ENCODE measurements at places on chromosomes 12 and 14.

DNA sequence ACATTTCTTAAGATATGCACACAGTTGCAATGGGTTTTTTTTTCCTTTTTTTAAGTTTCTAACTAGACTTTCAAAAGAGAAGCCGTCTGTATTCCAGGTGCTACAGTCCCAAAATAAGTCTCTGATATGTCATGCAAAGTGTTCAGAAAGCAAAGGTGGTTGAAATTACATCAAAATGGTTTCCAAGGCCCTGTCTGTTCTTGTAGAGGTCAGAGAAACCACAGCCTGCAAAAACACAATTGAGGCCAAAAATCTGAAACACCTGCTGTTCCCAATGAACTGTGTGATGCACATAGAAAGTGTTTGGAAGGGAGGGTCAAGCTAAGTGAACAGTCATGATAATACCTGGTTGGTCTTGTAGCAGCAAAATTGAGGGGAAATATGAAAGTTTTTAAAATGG lies 91.0 kb downstream of the VRK1 start:
- H3K36me3 ChIP-seq = peaks cover 5% of the 10 kb centered on the region
- no peak for DNase-seq
- H3K4me1 ChIP-seq = no peaks in the 10 kb centered on the region
- no peak overlapping the region for H3K4me3 ChIP-seq

DNA sequence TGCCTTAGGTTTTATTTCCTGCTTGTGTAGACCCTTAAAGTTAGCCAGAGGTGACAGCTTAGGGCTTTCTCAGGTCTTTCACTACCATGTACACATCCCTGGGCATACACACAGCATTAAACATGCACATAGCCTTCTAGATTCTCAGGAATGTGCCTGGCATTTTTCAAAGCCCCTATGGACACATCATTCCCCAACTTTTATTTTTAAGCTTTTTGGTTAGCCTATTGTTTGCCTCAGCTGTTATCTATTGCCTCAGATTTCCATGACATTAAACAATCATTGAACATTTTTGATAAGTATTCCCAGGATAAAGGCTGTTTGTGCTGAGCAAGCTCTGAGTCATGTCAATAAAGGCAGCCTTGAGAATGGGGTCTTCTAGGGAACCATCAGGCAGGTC lies 15.1 kb upstream of the PPM1A start:
- no peaks in the 10 kb centered on the region for H3K36me3 ChIP-seq
- H3K27me3 ChIP-seq = no peaks in the 10 kb centered on the region
- DNase-seq = no peak
- no peak overlapping the region for H3K27ac ChIP-seq
- no peaks in the 10 kb centered on the region for H3K4me1 ChIP-seq

- H3K4me3 ChIP-seq = no peak overlapping the region
- H3K36me3 ChIP-seq = peaks cover 6% of the 10 kb centered on the region
- H3K27me3 ChIP-seq = no peaks in the 10 kb centered on the region
- no peak for DNase-seq
Measured at GRCh38 chr12:92978607-92979006, 49.5 kb upstream of the EEA1 start.

GRCh38 chr12:110669193-110669502 lies 19.8 kb downstream of the HVCN1 start:
- peaks cover 14% of the 10 kb centered on the region for H3K36me3 ChIP-seq
- no peaks in the 10 kb centered on the region for H3K27me3 ChIP-seq
- H3K27ac ChIP-seq = no peak overlapping the region
- H3K4me3 ChIP-seq = no peak overlapping the region

DNA sequence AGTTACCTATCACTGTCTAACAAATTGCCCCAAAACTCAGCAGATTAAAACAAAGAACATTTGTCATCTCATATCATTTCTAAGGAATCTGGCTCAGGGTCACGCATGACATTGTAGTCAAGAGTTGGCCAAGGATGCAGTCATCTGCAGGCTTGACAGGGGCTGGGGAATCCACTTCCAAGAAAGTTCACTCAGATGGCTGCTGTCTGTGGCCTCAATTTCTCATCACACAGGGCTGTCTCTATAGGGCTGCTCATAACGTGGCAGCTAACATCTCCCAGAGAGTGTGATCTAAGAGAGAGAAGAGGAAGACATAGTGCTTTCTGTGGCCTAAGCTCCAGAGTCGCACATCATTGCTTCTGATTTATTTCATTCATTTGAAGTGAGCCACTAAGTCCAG lies 17.0 kb upstream of the IL22 start:
- peaks cover 2% of the 10 kb centered on the region for H3K27me3 ChIP-seq
- H3K4me3 ChIP-seq = no peak overlapping the region
- H3K36me3 ChIP-seq = no peaks in the 10 kb centered on the region
- no peak for DNase-seq
- H3K4me1 ChIP-seq = peaks cover 10% of the 10 kb centered on the region
- no peak overlapping the region for H3K27ac ChIP-seq

GRCh38 chr14:66596241-66596985 lies 88.5 kb downstream of the GPHN start:
- H3K36me3 ChIP-seq = peaks cover 8% of the 10 kb centered on the region
- H3K27me3 ChIP-seq = no peaks in the 10 kb centered on the region
- H3K4me1 ChIP-seq = no peaks in the 10 kb centered on the region
- no peak overlapping the region for H3K4me3 ChIP-seq
- DNase-seq = no peak

DNA sequence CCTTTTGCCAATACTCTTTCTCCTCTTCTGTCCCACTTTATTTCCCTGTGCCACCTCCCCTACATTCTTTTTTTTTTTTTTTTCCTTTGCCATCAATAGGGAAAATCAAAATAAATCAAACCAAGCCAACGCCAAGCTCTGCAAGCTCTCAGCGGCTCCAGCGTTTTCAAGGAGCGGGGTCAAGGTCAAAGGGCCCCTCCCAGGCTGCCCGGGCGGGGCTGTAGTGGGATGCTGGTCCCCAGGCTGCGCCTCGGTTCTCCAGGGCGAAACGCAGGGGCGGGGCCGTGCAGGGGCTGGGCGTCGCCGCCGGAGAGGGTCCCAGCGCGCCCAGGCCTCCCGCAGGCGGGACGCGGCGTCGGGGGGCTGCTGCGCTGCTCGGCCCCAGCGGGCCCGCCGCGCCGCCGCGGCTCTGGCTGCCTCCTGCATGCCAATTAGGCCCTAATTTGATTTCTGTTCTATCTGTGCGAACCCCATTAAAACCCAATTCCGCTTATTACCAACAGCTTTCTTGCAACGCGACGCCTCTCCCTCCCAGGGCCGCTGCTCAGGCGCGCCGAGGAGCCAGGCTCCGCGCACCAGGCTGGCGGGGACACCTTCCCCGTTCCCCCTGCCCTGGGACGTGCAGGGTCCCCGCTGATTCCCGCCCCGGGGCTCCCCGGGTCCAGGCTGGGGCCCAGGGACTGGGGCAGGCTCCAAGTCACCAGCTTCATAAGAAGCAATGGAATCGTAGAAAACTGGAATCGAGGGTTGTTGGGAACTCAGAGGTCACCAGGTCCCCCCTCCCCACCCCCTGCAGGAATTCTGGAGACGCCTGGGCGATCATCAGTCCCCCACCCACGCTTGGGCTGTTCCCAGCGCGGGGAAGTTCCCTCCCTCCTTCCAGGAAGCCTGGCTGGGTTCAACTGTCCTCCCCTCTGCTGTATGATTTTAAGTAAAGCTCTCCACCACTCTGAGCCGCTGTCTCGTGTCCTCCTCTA lies 50.7 kb upstream of the MAP1LC3B2 start:
- H3K27me3 ChIP-seq = peaks cover 7% of the 10 kb centered on the region
- H3K4me3 ChIP-seq = peak overlapping the region; percentile 61
- H3K36me3 ChIP-seq = no peaks in the 10 kb centered on the region
- H3K27ac ChIP-seq = no peak overlapping the region

- H3K4me3 ChIP-seq = no peak overlapping the region
- no peak for DNase-seq
- no peaks in the 10 kb centered on the region for H3K36me3 ChIP-seq
- peak overlapping the region; percentile 53 for H3K27ac ChIP-seq
Measured at GRCh38 chr12:52284562-52285171, 6.7 kb downstream of the KRT81 start.

DNA sequence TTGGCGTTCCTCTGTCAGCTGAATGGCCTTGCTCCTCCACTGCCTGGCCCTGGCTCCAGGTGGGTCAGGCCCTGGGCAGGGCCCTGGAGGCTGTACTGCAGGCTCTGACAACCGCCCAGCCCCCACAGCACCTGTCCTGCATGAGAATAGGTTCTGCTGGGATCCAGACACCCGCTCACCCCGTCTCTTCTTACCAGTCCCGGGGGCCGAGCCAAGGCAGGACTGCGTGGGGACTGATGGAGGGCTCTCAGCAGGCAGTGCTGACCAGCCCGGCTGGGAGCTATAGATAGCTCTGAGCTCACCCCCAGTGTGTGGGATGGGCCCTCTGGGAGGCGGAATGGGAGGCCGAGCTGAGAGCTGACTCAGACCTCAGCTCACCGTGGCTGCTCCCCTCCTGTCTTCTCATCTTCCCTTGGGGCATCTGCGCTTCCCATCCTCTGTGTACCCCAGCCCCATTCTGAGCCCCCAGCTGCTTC lies 39.6 kb downstream of the TEAD4 start:
- H3K27ac ChIP-seq = no peak overlapping the region
- peaks cover 15% of the 10 kb centered on the region for H3K36me3 ChIP-seq
- no peaks in the 10 kb centered on the region for H3K4me1 ChIP-seq
- no peak for DNase-seq
- H3K27me3 ChIP-seq = no peaks in the 10 kb centered on the region
- H3K4me3 ChIP-seq = no peak overlapping the region

- no peak overlapping the region for H3K4me3 ChIP-seq
- H3K4me1 ChIP-seq = no peaks in the 10 kb centered on the region
- H3K36me3 ChIP-seq = no peaks in the 10 kb centered on the region
- H3K27me3 ChIP-seq = no peaks in the 10 kb centered on the region
- no peak for DNase-seq
Measured at GRCh38 chr12:34342048-34342447, 319.8 kb downstream of the ALG10 start.

GRCh38 chr12:98684199-98684598 lies 39.1 kb downstream of the APAF1 start:
- H3K4me1 ChIP-seq = no peaks in the 10 kb centered on the region
- no peak overlapping the region for H3K27ac ChIP-seq
- DNase-seq = no peak
- H3K4me3 ChIP-seq = no peak overlapping the region

DNA sequence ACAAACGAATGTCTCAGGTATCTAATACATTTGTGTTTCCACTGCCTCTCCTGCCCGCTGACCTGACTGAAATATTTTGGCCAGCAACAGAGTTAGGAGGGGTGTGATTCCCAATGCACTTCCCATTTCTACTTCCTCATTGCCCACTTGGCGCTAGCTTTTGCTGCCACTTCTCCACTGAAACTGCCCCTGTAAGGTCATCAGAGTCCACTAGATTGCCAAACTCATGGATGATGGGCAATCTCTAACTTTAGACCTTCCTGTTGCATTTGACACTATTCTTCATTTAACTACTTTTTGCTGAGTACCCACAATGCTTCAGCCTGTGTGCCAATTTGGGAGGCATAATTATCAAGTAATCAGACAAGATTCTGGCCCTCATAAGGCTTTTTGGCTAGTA lies 40.8 kb downstream of the GPR65 start:
- H3K4me1 ChIP-seq = no peaks in the 10 kb centered on the region
- no peak overlapping the region for H3K4me3 ChIP-seq
- H3K27me3 ChIP-seq = peaks cover 16% of the 10 kb centered on the region
- no peaks in the 10 kb centered on the region for H3K36me3 ChIP-seq
- DNase-seq = no peak

GRCh38 chr14:79712302-79712950 lies 498.9 kb downstream of the DIO2 start:
- no peaks in the 10 kb centered on the region for H3K36me3 ChIP-seq
- no peaks in the 10 kb centered on the region for H3K27me3 ChIP-seq

GRCh38 chr12:3127832-3128231 lies 50.7 kb downstream of the TSPAN9 start:
- H3K4me1 ChIP-seq = peaks cover 11% of the 10 kb centered on the region
- no peak overlapping the region for H3K4me3 ChIP-seq
- H3K27me3 ChIP-seq = no peaks in the 10 kb centered on the region
- peaks cover 36% of the 10 kb centered on the region for H3K36me3 ChIP-seq
- no peak overlapping the region for H3K27ac ChIP-seq

DNA sequence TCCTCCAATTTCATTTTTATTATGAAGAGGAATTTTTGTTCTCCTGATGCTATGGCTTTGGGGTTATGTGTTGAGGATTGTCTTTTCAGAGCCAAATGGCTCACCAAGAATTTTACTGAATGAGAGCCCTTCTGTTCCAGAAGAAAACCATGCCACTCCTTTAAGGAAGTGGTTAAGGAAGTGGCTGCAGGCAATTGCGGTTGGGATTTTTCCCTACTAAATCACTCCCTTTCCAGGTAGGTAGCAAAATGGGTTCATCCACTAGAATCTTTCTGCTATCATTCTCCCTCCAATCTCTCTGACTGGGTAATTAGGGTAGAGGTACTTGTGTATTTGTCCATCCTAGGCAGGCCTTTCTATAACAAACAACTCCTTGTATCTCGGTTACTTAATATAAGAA lies 163.1 kb downstream of the TTC8 start:
- peaks cover 11% of the 10 kb centered on the region for H3K27me3 ChIP-seq
- DNase-seq = no peak
- no peaks in the 10 kb centered on the region for H3K36me3 ChIP-seq
- no peak overlapping the region for H3K4me3 ChIP-seq
- peaks cover 13% of the 10 kb centered on the region for H3K4me1 ChIP-seq
- H3K27ac ChIP-seq = no peak overlapping the region
